ENCODE measurements at places on chromosomes 2 and 18.

DNA sequence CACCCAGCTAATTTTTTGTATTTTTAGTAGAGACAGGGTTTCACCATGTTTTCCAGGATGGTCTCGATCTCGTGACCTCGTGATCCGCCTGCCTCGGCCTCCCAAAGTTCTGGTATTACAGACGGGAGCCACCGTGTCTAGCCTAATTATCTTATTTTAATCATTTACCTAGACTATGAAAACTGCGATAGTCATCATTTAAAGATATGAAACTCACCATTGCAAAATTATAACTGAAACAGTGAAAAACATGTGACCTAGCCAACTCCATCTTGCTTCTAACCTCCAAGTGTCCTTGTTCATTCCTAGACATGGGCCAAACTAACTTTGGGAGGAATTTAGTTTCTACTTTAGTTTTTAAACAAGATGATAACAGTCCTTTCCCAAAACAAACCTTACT is 17.4 kb downstream of the SULT1C4 start:
- no peak for DNase-seq

DNA sequence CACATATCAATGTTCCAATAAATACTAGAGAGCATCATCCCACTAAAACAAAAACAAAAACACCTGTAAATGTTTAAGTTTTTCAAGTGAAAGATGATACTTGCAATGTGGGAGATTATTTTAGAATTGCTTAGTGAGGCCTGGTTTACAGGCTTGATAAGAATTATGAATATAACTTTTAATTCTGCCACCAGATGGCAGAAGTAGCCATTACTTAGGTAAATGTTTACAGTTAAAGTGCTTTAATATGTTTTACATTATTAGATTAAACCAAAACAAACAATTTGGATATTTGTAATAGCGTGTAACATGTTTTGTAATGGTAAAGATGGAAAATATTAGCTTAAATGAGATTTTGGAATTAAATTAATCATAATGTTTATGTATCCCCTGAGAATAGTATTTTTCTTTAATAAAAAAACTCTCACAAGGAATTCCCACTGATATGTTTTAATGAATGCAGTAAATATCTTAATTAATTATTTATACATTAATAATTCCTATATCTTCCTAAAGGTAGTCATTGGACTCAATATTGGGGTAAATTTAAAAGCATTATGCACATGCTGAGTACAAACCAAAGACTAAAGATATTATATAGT is 522.0 kb downstream of the SPAG16 start:
- no peak for DNase-seq

DNA sequence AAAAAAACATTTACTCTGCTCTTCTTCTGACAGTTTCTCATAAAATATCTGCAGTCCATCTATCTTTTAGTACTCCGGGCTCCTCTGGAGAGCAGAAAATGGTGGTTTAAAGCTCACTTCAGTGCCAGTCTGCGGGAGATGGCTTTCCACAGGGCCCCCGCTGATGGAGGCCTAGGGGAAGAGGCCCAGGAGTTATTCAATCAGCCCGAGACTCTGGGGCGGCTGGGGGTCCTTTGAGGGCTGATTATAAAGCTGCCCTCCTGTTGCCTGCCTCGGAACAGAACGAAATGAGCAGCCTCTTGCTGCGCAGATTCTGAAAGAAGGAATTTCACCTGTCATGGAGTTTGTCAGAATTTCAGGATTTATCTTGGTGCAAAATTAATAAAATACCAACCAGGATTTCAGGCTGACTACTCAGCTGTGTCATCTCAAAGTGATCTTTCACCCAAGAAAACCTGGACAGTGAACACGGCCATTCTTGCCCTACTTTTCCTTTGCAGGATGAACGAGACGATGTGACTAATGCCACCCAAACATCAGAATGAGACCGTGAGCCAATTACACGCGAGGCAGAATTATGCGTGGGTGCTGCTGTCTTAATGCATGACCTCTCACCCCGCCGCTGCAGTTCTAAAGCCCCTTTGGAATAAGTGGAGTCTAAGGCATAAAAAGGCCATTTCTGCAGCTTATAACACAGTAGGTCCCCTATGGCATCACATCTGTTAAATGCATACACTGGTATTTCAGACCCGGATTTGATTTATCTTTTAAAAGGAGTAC is 273.8 kb downstream of the ZNF521 start:
- no peak for DNase-seq

DNA sequence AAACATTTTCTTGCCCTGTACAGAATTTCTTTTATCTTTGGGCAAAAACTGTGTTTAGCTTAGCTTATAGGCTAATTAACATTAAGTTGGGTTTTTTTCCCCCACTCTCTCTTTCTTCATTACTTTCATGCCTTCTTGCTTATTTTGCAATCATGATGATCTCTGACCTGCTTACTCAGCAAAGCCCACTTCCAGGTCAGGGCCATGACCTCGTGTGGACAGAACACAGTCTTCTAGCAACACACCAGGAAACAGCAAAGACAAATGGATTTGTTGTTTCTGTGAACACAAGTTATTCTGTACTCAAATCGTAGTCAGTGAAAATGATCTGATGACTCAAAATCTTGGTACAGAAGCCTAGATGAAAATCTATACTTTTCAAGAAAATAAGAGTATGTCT is 60.7 kb downstream of the SPATS2L start:
- no peak for DNase-seq

- no peak for DNase-seq
Measured at GRCh38 chr2:170141865-170142264, 36.1 kb upstream of the MYO3B start.

Data from stimulated activated CD4-positive, alpha-beta T cell treated with anti-CD3 and anti-CD28 coated beads, TNF-alpha, amount 100 ng/mL, for 24 hours (primary cell).